Mesothelial cell of epicardium (in vitro differentiated cells): ENCODE measurements at places on chromosomes 3 and 15. TPM values are rescaled to one million over a fixed set of nuclear protein-coding genes. Genes with fewer than 3 reads are reported as not detected.

Gene NCKIPSD
- total RNA-seq = 30.7 to 33.5 TPM (median 31.9 TPM) in 3 replicates

Gene ACKR2
- total RNA-seq = 1.2 to 2.2 TPM (median 1.6 TPM) in 3 replicates

DNA sequence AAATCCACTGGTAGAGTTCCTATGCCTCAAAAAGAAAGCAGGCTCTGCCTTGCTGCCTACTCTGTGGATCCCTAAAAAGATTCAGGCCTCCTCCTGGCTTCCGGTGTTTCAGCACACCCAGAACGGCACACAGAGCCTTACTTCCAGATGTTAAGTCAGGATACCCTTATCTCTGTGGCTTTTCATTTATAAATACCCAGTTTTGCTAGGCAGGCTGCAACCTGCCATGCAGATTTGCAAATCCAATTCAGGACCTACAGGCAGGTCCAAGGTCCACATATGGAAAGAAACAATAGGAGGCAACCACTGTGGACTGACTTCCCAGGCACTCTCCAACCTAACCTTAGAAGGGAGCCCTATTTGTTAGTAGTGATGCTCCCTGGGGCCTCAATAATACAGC, 30.7 kb downstream of the EFL1 start:
- no peaks in the 10 kb centered on the region for H3K4me1 ChIP-seq
- DNase-seq = no peak
- no peak overlapping the region for H3K27ac ChIP-seq
- no peaks in the 10 kb centered on the region for H3K27me3 ChIP-seq
- peaks cover 18% of the 10 kb centered on the region for H3K36me3 ChIP-seq

Gene TUBGCP4
- total RNA-seq = 25.4 to 29.1 TPM (median 26.3 TPM) in 3 replicates

Gene FAM81A
- total RNA-seq = 0.92 to 1.0 TPM (median 0.97 TPM) in 3 replicates

DNA sequence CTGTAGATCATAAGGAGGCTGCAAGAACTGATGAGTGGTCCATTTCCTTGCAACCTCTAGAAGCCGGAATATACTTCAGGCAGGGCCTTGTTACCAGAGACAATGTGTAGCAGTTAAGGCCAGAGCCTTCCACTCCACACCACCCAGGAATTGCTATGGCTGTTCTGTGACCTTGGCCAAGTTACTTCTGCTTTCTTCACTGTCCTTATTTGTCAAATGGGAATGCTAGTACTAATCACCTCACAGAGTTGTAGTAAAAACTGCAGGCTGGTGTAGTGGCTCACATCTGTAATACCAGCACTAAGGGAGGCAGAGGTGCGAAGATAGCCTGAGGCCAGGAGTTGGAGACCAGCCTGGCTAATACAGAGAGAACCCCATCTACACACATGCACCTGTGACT, 28.7 kb upstream of the RPN1 start:
- H3K27me3 ChIP-seq = no peaks in the 10 kb centered on the region
- H3K36me3 ChIP-seq = no peaks in the 10 kb centered on the region
- peak overlapping the region; percentile 88 for H3K4me3 ChIP-seq

DNA sequence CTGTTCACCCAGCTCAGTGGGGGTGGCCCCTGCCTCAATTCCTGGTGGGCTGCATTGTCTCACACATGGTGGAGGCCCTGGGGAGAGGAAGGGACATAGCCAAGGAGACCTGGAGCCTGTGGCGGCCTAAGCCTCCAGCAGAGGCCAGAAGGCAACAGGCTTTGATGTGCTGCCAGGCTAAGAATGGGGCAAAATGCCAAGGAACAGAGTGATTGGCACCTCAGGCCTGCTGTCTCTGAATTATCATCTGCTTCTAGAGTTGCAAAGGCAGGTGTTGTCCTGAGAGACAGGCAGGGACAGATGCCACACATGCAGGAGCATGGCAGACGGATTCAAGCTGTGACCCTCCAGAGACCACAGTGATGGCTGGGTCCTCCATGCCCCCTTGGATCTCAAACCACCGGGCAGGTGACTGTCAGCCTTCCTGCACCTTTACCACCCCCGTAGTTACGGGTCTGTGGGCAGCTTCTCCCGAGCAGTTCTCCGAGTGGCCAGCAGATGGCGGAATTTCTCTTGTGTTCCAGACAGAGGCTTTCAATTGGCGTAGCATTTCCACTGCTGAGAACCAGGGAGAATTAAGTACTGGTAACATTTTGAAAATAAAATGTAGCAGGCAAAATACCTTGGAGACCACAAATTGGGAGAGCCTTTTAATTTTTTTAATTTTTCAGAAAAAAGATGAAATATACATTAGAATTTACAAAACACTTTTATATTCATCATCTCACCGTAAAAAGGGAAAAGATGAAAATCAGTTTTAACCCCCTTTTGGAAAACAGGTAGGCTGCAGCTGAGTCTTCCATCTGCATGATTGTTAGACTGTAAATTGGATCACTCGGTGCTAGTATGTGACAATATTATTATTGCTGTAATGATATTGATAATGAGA, 525.5 kb upstream of the CFAP20DC start:
- H3K27ac ChIP-seq = no peak overlapping the region
- no peaks in the 10 kb centered on the region for H3K4me1 ChIP-seq
- peaks cover 26% of the 10 kb centered on the region for H3K27me3 ChIP-seq
- no peaks in the 10 kb centered on the region for H3K36me3 ChIP-seq

GRCh38 chr15:58247855-58248842, 110.0 kb downstream of the AQP9 start:
- no peaks in the 10 kb centered on the region for H3K36me3 ChIP-seq
- no peak overlapping the region for H3K4me3 ChIP-seq
- no peak for DNase-seq
- no peak overlapping the region for H3K27ac ChIP-seq
- H3K4me1 ChIP-seq = peaks cover 27% of the 10 kb centered on the region

DNA sequence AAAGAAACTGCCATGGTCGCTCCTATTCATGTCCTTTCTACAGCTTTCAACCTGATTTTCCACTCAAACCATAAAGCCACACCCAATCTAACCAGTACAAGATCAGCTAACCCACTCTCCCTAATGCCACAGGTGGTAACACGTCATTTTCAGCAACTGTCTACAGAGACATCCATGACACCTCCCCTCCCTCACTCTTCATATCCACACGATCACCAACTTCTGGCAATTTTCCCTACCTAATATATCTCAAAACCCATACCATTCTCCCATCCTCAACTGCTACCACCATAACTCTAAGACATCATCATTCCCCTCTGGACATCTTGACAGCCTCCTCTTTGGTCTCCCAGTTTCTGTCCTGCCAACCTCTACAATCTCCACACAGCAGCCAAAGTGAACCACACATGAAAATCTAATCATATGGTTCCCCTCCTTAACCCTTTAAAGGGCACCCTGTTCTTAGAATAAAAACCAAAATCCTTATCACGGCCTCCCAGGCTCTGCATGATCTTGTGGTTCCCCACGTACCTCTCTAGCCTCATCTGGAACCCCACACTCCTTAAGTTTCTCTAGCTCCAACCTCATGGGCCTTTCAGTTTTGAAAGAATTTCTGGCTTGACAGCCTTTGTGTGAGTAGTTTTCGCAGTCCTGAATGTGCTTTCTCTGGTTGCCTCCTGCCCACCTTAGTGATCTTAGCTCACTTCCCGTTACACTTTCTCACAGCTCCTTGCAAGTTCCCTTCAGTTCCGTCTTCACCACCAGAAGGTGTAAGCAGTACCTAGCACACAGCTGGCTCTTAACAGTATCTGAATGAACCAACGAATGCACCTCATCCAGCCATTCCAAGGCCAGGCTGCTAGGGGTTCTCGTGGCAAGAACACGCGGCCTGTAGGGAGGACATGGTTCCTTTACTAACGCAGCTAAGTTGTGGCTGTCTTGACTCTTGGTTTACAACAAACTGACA, 33.4 kb downstream of the SPINK8 start:
- H3K4me1 ChIP-seq = peaks cover 16% of the 10 kb centered on the region
- peak overlapping the region; percentile 73 for H3K27ac ChIP-seq
- no peaks in the 10 kb centered on the region for H3K27me3 ChIP-seq
- H3K4me3 ChIP-seq = peak overlapping the region; percentile 87

GRCh38 chr3:83953417-83954089, 1005.2 kb upstream of the CADM2 start:
- H3K27ac ChIP-seq = no peak overlapping the region
- H3K36me3 ChIP-seq = no peaks in the 10 kb centered on the region
- DNase-seq = no peak
- no peaks in the 10 kb centered on the region for H3K4me1 ChIP-seq
- no peak overlapping the region for H3K4me3 ChIP-seq

GRCh38 chr3:106810300-106810875, 566.9 kb upstream of the CCDC54 start:
- H3K27me3 ChIP-seq = no peaks in the 10 kb centered on the region
- no peaks in the 10 kb centered on the region for H3K36me3 ChIP-seq
- no peak for DNase-seq
- no peak overlapping the region for H3K4me3 ChIP-seq
- peak overlapping the region; percentile 78 for H3K27ac ChIP-seq

DNA sequence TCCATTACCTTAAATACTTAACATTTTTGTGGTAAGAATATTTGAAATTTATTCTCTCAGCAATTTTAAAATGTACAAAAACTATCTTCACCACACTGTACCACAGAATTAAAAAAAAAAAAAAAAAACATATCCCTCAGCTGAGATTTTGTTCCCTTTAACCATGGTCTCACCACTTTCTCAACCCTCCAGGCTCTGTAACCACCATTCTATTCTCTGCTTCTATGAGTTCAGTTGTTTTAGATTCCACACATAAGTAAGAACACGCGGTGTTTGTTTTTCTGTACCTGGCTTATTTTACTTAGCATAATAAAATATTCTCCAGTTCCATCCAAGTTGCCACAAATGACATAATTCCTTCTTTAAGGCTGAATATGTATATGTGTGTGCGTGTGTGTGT, 41.5 kb downstream of the CSNK1G1 start:
- no peak for DNase-seq
- peak overlapping the region; percentile 1 for H3K27ac ChIP-seq
- no peaks in the 10 kb centered on the region for H3K36me3 ChIP-seq

DNA sequence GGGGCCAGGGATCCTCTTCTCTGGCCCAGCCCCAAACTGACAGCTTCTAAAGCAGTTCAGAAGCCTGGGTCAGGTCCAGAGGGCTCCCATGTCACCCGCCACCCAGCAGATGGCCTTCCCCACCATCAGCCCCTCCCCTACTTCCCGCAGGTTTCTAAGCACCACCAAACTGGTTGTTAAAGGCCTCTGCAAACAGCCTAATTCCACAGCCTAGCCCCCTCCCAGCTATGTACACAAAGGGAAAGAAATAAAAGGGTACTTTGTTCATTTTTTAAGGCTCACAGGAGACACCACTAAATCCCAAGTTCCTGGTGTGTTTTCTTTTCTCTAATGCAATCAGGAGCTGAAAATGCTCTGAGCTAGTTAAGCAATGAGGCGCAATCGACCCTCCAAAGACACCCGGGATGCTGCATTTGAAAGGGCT, 30.6 kb downstream of the PLCH1 start:
- H3K27ac ChIP-seq = peak overlapping the region; percentile 22
- no peak for DNase-seq
- no peaks in the 10 kb centered on the region for H3K27me3 ChIP-seq

GRCh38 chr3:68874551-68875348, 57.6 kb downstream of the TAFA4 start:
- no peak overlapping the region for H3K27ac ChIP-seq
- no peak for DNase-seq
- H3K36me3 ChIP-seq = peaks cover 3% of the 10 kb centered on the region
- peaks cover 13% of the 10 kb centered on the region for H3K27me3 ChIP-seq

Gene B2M
- 237 to 256 TPM (median 240 TPM) in 3 replicates for total RNA-seq

DNA sequence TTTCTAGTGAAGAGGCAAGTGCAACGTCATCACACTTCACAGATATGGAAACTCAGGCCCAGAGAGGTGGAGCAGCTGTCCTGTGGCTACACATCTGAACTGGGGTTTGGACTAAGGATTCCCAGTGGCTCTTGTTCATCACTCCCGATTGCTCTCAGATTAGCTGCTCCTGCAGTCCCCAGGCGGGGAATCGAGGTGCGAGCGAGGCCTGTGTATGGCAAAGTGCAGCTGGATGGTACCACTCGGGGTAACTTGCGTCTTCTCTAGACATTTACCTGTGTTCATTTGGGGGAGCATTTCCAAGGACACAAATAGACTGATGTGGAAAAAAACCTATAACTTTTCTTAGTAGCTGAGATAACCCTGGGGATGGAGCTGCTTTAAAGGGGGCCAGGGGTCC, 45.9 kb upstream of the TRPM1 start:
- H3K4me1 ChIP-seq = peaks cover 9% of the 10 kb centered on the region
- H3K27me3 ChIP-seq = no peaks in the 10 kb centered on the region
- H3K27ac ChIP-seq = no peak overlapping the region

DNA sequence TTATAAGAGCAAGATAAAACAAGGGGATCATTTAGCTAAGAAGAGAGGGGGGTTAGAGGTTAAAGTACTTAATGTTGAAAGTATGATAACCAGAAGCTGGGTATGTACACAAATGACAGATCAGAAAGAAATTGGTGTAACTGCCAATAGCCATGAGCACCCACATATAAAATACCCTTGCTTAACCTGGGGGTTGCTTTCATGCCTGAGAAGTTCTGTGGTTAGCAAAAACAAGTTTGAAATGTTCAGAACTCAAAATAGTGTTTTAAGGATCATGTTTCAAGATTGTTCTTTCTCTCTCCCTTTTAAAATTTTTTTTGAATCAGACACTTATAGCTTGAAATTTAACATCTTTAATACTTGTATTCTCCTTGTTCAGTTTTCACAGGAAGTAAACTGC, 321.4 kb upstream of the GBE1 start:
- H3K27ac ChIP-seq = no peak overlapping the region
- H3K36me3 ChIP-seq = no peaks in the 10 kb centered on the region
- peaks cover 16% of the 10 kb centered on the region for H3K4me1 ChIP-seq
- H3K27me3 ChIP-seq = no peaks in the 10 kb centered on the region
- H3K4me3 ChIP-seq = no peak overlapping the region

DNA sequence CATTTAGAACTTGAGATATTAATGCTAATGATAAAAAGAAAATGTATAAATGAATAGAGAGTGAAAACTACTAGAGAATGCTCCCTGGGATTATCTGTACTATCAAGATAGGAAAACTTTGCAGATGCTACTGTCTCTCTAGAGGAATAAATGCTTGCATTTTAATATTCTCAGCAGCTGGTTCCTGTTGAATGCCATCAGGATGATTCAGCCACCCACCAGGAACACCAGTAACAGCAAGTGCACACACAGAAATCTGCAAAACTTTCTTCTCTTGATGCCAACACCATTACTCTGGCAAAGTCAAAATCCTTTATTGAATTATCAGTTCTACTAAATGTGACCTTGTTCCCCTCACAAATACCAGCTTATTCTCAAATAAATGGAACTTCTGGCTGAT, 148.4 kb downstream of the TIGIT start:
- DNase-seq = no peak
- H3K4me3 ChIP-seq = no peak overlapping the region
- H3K36me3 ChIP-seq = no peaks in the 10 kb centered on the region

GRCh38 chr3:54243056-54243931, 120.9 kb downstream of the CACNA2D3 start:
- DNase-seq = no peak
- H3K4me1 ChIP-seq = peaks cover 1% of the 10 kb centered on the region
- no peak overlapping the region for H3K27ac ChIP-seq
- H3K36me3 ChIP-seq = peaks cover 1% of the 10 kb centered on the region
